ENCODE measurements at places on chromosomes 2 and 18. TPM values are rescaled to one million over a fixed set of nuclear protein-coding genes. Genes with fewer than 3 reads are reported as not detected.

ZAP70 gene
- not detected for total RNA-seq

MAL gene
- not detected for total RNA-seq

PSMD14 gene
- total RNA-seq = 82.5 TPM

ASB18 gene
- total RNA-seq = not detected

L3MBTL4 gene
- total RNA-seq = not detected

TUBA3D gene
- total RNA-seq = not detected

UGT1A5 gene
- total RNA-seq = not detected

VSNL1 gene
- total RNA-seq = not detected

DNA sequence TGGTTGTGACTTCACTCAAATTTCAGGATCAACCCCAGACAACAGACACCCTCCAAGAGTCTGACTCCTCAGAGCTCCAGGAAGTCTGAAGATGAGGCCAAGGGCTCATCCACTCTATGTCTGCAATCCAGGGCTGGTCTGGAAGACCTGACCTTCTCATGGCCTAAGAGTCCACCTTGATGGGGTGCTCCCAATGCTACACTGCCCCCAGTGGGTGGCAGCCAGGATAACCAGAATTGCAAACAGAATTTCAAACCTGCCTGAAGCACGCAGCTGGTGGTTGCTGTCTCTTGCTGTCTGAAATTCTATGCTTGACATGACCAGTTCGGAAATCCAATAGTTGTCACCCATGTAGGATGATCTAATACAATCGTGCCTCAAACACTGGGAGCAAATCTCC lies 96.0 kb downstream of the UXS1 start:
- no peak for DNase-seq

DNA sequence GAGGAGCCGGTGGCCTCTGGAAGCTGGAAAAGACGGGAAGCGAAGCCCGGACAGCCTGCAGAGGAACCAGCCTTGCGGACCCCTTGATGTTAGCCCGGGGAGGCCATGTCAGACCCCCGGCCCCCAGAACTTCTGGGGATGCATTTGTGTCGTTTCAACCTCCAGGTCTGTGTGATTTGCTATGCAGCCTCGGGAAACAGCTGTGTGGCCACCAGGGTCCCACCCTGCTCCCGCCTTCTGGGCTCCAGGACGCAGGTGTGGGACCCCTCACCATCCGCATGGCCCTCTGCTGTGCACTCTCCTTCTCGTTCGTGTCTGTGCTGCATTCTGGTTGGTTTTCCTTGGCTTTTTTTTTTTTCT lies 13.3 kb downstream of the NEU4 start:
- DNase-seq = no peak

GRCh38 chr2:55876429-55877086 lies 47.0 kb downstream of the EFEMP1 start:
- DNase-seq = no peak

DNA sequence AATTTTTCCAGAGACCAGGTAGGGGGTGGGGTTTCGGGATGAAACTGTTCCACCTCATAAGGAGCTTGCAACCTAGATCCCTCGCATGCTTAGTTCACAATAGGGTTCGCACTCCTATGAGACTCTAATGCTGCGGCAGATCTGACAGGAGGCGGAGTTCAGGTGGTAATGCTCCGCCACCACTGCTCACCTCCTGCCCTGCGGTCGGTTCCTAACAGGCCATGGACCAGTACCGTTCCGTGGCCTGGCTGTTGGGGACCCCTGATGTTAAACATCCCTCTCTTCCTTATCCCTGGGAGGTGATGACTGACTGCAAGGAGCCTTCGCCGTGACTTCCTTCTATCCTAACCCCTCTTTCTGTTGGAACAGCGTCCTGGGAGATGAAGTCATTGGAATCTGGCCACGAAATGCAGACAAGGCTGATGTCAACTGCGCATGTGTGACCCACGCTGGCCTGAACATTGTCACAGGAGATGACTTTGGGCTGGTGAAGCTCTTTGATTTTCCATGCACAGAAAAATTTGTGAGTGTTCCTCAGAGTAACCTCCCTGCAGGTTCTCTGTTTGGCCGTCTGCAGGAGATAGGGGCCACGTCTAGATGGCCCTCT lies 82.4 kb downstream of the RTN4 start:
- no peak for DNase-seq

DNA sequence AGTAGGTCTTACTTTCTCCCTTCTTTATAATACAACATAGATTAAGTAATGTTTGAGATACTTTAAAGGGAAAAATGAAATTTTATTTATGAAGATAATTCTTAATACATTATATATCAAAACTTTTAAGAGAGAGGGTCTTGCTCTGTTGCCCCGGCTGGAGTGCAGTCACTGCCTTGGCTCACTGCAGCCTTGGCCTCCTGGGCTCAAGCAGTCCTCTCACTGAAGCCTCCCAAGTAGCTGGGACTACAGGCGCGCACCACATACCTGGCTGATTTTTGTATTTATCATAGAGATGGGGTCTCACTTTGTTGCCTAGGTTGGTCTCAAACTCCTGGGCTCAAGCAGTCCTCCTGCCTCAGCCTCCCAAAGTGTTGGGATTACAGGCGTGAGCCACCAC lies 94.8 kb downstream of the COX7A2L start:
- DNase-seq = no peak

DNA sequence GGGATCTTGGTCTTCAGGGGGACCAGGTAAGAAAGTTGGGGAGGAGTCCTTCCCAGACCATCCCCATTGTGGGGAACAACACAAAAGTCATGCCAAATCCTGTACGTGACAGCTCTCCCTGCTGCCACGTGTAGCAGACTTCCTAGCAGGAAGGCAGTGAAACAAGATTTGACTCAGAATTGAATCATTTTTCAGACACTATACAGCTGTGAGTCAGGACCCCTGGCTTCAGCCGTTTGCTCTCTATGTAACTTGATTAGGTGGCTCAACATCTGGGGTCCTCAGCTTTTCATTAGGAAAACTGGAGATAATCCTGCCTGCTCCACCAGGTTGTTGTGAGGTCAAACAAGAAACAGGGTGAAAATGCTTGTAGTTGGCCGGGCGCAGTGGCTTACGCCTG lies 32.9 kb upstream of the PDCL3 start:
- no peak for DNase-seq

GRCh38 chr2:14363137-14363536 lies 269.4 kb upstream of the LRATD1 start:
- no peak for DNase-seq

DNA sequence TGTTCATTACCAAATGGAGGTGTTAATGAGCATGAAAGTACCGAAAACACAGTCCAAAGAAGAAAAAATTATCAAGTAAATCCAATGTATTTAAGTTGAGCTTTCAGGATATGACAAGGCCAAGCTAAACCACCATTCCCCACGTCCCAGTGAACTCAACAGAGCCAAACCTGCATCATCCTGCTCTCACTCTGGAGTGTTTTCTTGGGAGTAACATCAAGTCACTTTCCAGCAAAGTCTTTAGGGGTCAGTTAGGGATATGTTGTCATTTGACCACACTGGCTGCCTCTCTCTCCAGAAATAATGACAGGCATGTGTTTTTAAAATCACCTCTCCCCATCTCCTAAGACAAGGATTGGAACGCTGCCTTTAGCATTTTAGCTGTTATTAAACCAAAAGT lies 140.5 kb downstream of the SRBD1 start:
- no peak for DNase-seq

- no peak for DNase-seq
These were observed 5.5 kb downstream of the COPS9 start for GRCh38 chr2:240130393-240131195.

- DNase-seq = peak; percentile 20
These were observed 15.6 kb upstream of the MAP3K20 start for GRCh38 chr2:173059971-173060461.

GRCh38 chr2:20400306-20400705 lies 46.6 kb upstream of the RHOB start:
- DNase-seq = no peak

DNA sequence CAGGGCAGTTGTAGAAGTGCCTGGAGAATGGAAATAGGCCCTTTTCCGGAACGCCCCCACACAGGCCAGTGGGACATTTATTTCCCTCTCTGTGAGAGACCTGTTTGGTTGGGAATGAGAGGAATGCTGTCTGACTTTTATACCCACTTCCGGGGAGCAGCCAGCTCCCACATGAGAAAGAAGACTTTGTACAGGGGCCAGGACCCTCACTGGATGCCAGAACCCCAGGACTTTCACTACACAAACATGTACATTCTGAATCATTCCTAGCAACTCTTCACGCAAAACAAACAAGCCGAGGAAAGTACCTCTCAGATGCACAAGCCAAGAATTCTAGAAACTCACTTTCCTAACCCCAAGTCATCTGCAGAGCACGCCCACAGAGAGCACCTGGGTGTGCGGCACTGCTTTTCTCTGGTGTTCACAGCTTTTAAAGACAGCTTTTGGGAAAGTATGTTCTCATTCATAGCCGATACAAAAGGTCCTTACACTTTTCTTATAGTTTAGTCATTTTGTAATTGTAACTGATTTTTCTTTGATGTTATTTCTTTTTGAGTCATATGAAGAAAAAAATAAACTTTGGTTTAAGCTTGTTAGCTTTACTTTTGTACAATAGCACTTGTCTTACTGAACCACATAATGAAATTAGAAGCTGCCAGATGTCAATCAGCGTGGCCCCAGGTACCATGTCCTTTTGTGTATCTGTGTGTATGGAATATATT lies 856.1 kb upstream of the ID2 start:
- DNase-seq = peak; percentile 2

- DNase-seq = no peak
These were observed 31.0 kb upstream of the DARS1 start for GRCh38 chr2:136016427-136016826.

DNA sequence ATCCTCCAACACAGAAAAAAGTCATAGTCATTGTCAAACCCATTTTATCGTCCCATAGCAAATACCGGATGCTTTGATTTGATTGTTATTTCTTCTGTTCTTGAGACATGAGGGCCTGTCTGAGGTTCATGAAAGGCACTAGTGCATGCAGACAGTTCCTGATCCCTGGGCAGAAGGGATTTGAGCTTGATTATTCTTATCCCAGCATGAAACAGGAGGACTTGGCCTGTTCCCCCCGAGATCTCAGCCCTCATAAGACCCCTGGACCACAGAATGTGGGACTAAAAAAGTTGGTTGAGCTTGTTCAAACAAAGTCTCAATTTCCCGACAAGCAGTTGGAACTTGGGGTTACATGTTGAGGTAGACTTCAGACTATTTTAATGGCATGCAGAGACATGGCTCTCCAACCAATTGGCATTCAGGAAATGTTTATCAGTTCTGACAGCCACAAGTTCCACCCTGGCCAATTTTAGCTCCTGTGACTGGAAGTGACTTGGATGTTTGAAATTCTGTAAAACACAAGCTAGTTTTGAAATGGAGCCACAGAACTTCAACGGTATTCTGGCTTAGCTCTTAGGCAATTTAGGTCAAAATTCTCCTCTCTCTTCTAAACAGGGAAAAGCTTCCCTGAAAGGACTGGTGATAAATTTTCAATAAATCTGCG lies 366.9 kb upstream of the SLC14A2 start:
- peak; percentile 80 for DNase-seq

GRCh38 chr2:190404487-190404886 lies 3.7 kb upstream of the MFSD6 start:
- DNase-seq = no peak

DNA sequence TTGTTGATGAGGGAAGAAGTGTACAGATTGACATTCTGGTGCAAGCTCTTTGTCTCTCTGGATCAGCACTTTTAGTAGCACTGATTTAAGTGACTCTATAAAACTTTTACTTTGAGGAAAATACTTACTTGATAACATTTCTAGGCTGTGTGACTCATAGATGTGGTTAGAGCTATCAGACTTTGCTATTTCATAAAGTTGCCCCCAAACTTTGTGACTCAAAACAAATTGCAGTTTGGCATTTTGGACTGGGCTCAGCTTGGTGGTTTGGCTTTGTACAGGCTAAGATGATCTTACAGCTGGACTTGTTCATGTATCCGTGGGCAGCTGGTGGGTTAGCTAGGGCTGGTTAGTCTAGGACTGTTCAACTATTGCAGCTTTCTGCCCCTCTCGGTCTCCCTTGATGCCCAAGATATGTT lies 42.1 kb upstream of the GLS start:
- DNase-seq = peak; percentile 85

DNA sequence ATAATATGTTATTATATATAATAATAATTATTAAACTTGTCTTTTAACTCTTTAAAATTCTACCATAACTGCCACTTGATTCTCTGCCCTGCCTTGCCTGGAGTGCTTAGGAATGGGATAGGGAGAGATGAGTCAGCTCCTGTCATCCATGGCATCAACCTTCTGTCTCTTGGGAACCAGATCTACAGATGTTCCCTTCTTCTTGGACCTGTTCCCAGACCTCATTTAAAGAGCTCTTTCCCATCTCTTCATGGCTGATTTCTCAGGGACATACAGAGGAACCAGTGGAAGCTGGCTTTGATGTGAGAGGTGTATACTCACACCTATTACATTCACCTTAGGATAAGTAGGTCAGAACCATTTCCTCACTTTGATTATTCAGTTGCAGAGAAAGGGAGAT lies 155.3 kb upstream of the MYO3B start:
- peak; percentile 84 for DNase-seq

- DNase-seq = no peak
These were observed 100.3 kb downstream of the CTIF start for GRCh38 chr18:48638896-48639771.

- DNase-seq = no peak
These were observed 138.6 kb downstream of the DOCK10 start for GRCh38 chr2:224903621-224904020.

DNA sequence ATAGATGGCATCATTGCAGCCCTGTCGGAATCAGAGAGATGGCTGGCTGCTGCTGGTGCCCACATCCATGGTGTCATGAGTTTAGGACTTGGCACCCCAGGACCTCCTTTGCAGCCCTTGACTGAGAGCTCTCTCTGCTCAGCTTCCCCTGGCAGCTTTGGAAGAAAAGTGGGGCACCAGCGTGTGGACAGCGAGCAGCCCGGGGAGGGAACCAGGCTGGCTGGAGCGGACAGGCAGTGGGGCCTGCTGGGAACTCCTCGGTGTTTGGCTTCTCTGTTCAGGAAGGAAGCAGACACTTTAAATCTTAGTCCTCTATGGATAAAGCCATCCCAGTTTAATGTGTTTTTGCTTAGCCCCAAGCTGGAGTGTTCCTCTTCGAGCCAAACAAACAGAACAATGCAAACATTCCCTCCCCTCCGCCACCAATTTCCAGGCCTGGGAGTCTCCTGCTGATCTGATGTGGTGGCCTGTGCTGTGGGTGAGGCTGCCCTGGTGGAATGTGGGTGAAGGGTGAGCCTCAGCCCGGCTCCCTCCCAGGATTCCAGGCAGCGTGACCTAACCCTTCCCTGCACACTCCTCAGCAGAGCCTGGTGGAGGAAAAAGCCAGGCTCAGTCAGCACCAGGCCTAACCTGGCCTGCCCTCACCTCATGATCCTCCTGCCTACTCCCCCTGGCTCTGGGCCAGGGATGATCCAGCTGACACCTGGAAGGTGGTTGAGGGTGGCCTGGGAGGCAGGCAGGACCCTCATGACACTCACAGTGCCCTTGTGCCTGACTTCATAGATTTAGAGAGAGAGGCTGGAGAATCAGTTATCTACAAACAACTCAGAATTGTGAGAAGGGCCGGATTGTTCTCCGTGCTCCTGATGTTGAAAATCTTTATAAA lies 21.6 kb upstream of the ITGB6 start:
- DNase-seq = peak; percentile 68

All from HFFc6 (cell line).